Activated CD4-positive, CD25-positive, alpha-beta regulatory T cell treated with anti-CD3 and anti-CD28 coated beads, Interleukin-2, amount 50 U/mL, for 16 hours (primary cell): ENCODE measurements at places on chromosomes 2 and 18.

- no peak for DNase-seq
Observed at GRCh38 chr2:192184349-192184748, 10.4 kb downstream of the TMEFF2 start.

- no peak for DNase-seq
Observed at GRCh38 chr2:223465793-223466192, 136.4 kb downstream of the SCG2 start.

- DNase-seq: no peak
Observed at GRCh38 chr2:18722101-18722500, 132.7 kb upstream of the NT5C1B start.

DNA sequence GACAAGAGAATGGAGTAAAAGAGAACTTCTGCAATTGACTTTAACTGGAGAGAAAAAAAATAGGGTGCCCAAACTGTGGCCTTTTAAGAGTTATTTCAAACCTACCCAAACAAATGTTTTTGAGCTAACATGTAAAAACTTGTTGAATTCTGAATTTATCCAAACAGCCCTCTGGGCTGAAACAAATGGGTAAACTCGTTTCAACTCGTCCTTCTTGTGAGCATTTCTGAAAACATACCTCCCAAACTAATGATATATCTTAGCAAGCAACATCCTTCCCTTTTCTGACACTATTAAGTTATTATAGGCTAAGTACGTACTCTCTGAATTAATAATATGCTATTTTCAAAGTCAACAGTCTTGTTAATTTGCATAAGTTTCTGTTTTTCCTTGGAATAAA is 793.0 kb upstream of the ACVR2A start:
- DNase-seq: no peak

DNA sequence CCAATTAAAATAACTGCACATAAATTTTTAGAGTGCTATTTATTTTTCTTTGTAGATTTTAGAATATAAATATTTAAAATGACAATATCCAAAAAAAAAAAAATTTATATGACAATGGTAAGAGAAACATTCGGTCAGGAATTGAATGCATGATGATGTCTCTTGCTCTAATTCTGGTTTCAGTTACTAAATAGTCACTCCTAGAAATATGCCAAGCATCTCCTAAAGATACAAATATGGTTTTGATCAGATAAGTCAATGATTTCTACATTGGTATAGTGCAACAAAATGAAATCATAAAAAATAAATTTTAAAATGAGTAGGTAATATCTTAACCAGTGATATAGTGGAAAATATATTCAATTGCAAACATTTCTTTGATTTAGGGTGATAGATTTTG is 95.9 kb upstream of the ACKR3 start:
- no peak for DNase-seq

DNA sequence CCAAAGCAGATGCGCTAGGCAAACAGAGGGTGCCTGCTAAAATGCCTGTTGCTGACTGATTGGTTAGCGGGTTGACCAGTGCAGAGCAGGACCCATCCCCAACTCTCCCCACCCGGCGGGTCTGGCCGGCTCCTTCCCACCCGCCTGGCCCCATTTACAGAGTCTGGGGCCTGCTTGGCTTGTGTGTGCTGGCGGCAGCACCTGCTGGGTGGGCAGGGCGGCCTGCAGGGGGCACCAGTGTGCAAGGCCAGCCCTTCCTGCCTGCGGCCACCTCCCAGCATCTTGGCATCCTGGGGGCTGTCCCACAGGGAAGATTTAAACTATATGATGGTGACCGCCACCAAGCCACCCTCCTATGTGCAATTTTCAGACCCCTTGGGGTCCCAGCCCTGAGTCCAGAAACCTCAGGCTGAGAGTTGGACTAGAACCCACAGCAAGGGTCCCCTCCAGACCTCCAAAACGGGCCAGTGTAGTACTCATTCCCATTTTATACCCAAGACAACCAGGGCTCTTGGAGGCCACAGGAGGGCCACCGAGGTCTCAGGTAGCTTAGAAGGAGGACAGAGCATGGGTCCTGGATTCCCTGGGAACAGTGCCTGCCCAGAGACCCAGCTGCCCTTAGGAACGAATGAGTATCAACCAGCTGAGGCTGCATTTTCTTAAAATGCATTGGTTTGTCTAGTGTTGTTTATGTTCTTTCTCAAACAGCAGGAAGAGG is 173.6 kb downstream of the SMAD7 start:
- DNase-seq: peak; percentile 38

DNA sequence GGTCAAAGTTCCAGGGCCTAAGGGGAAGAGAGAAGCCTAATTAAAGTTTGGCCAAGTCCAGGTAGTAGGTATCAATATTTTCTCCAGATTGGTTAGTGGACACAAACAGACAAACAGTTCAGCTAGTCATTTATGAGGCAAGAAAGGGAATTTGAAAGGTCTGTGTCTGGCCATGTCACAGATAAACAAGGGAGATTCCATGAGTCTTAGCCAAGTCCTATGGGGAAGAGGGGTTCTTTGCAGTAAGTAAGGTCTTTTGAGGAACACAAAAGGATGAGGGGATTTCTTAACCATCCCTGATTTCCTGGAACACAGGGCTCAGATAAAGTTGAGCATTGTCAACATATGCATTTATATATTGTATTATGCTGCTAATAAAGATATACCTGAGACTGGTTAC is 310.8 kb downstream of the PLCL1 start:
- DNase-seq: no peak

DNA sequence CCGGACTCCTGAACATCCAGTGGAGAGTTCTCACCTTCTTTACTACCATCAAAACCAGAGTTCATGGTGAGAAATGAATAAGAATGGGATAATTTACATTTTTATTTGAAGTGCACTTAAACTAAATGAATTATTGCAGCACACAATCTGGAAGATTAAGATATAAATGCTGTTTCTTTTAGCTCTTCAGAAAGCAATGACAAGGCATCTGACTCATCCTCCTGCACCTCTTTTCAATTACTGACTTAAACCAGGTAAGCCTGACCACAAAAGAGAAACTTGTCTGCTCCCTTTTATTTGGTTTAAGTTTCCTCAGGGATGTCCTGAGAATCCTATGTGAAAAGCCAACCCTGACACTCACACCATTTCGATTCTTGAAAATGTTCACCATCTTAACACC is 720 bp upstream of the DSC2 start:
- no peak for DNase-seq

- no peak for DNase-seq
Observed at GRCh38 chr18:23882616-23883276, 131.8 kb upstream of the TTC39C start.

DNA sequence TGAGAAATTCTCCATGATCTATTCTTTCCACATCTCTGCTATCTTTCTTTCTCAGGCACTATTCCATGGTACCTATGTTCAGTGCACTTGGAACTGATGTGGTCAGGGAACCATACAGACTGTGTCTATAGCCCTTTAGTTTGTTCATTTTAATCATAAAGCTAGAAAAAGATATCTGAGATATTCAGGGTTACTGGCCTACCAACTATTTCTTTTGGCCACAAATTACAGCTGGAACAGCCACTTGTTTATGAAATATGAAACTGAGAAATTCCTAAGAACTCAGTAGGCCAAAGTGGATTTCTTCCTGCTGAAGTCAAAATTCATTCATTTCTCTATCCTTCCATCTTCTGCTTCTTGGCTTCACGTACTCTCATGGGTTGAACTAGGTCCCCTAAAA is 22.8 kb upstream of the LYPD1 start:
- no peak for DNase-seq
